Airway epithelial cell (primary cell): ENCODE measurements at places on chromosomes 11 and 22. TPM values are rescaled to one million over a fixed set of nuclear protein-coding genes. Genes with fewer than 3 reads are reported as not detected.

Gene ACO2
- total RNA-seq: 83.1 and 104 TPM in 2 replicates

Gene AQP11
- total RNA-seq: 0.05 TPM in 1 of 2 replicates, not detected in the other

Gene PITPNM1
- 43.8 and 49.0 TPM in 2 replicates for total RNA-seq

Gene ADAMTS15
- total RNA-seq: 7.7 and 8.0 TPM in 2 replicates

Gene APOL5
- not detected in 2 replicates for total RNA-seq
